CD4-positive, alpha-beta T cell treated with Interleukin-4 for 4 hours (primary cell): ENCODE measurements at places on chromosomes 5 and 9.

- no peak for DNase-seq
These were observed 41.9 kb upstream of the GLRX start for GRCh38 chr5:95864456-95864855.

DNA sequence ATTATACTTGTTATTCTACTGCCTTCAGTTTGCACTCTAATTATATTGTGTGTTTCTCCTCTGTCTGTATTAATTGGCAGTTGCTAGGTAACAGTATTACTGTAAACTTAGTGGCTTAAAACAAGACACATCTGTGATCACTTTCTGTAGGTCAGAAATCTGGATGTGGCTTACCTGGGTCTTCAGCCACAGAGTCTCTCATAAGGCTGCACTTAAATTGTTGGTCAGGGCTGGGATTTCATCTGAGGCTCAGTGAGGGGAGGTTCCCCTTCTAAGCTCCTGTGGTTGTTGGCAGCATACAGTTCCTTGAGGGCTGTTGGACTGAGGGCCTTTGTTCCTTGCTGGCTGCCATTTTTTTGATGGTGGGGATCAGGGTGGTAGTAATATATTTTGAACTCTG, 68.8 kb downstream of the SLC44A1 start:
- DNase-seq, result no peak

GRCh38 chr5:140131967-140132409, 6.3 kb downstream of the IGIP start:
- DNase-seq, result no peak

DNA sequence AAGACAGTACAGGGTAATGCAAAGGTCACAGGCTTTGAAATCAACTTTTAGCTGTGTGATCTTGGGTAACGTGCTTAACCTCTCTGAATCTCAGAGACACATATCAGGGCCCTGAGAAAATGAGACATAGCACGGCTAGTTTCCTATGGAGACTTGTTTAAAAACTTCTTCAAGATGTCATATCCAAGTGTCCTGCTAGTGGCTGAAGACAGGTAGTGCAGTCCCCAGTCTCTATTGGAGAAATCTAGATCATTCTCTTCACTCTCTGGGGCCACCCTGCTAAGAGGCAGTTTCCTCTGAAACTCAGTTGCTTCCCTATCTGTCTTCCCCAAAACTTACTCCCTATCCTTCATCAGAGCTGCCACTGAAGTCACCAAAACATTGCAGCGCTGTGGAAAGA, 30.3 kb upstream of the GRXCR2 start:
- no peak for DNase-seq

- no peak for DNase-seq
These were observed 28.3 kb upstream of the WWC1 start for GRCh38 chr5:168263121-168263520.

DNA sequence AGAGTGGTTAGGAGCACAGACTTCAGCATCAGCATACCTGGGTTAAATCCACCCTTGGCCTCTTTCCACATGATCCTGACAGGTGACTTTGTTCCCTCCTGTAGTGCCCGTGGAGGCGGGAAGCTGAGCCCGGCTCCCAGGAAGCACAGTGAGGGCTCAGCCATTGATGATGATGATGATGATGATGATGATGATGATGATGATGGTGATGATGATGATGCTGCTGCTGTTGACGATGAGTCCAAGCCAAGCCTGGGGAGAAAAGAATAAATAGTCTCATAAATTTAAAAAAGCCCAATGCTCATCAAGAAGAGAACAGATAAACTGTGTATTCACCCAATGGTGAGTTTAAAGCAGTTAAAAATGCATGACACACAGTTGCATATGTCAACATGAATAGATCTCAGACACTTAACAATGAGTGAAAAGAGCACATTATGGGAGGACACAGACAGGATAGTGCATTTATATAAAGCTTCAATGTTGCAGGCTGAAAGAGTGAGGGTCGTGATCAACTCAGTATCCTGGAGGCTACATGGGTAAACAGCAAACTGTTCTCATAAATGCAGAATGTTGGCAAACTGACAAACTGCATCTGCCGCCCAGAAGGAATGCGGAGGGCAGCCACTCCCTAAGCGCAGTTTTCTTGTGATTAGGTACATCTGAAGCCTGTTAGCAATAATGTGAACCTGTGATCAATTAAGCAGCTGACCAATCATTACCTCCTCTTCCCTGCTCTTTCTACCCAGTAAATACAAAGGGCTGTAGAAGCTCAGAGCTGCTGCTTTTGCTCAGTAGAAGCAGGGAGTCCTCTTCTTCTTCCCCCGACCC, 11.7 kb upstream of the CFAP157 start:
- DNase-seq, result no peak

- no peak for DNase-seq
These were observed 41.9 kb downstream of the HMGXB3 start for GRCh38 chr5:150042459-150042858.

GRCh38 chr5:130166839-130167490, 262.7 kb downstream of the CHSY3 start:
- no peak for DNase-seq

GRCh38 chr5:177312649-177313181, 1.0 kb upstream of the MXD3 start:
- DNase-seq, result no peak

GRCh38 chr9:135095470-135096407, 8.3 kb downstream of the OLFM1 start:
- DNase-seq, result no peak

DNA sequence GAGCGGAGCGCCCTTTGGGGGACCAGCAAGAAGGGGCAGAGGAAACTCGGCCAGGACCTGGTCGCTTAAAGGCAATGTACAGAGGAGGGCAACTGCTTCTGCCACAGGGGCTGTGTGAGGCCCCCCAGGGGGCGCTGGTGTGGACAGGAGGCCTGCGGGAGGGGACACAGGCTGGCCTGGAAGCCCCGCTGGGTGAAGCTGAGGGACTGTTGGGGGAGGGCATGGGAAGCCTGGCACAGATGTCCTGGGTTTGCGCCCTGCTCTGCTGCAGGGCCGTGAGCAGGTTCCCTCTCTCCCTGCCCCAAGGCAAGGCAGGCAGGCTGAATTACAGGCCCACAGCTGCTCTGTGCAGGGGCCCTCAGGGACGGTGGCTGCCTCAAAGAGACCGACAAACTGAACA, 5.4 kb downstream of the MED22 start:
- DNase-seq, result no peak

GRCh38 chr5:151896031-151896691, 28.5 kb downstream of the GLRA1 start:
- DNase-seq, result no peak

GRCh38 chr5:34857161-34857560, 18.2 kb downstream of the TTC23L start:
- no peak for DNase-seq

DNA sequence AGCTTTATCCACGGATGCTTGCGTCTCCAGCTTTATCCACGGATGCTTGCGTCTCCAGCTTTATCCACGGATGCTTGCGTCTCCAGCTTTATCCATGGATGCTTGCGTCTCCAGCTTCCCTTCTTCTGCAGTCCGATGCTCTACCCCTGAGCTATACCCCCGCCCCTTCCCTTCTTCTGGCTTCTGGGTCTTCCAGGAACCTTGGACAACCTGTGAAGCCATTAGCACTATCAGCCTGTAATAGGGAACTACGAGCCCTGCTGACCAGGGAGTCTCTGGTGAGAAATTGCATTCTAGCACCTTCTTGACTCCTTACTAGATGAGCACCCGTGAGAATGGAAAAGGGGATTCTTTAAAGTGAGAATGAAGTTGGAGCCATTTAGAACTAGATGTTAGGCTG, 39.1 kb upstream of the SH3PXD2B start:
- DNase-seq, result no peak

GRCh38 chr9:78306222-78307076, 9.5 kb downstream of the PSAT1 start:
- DNase-seq, result no peak

GRCh38 chr5:145925353-145925752, 11.0 kb upstream of the SH3RF2 start:
- DNase-seq, result no peak

DNA sequence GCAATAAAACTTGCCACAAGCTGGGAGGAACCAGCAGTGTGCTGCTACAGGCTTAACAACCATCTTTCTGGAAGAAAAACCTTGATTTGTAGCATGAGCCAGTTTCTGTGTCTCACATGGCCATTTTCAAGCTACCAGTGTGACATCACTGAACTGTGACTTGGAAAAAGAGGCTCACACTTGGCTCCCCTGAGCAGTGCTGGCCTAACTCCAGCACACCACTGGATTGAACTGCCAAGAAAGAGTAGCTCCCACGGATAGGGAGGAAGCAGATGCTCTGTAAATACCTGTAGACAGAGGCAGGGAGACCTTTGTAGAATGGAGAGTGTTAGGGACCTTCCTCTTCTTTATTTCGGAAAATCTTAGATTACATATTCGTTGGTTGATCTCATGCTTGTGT, 197.9 kb downstream of the SH3GL2 start:
- DNase-seq, result no peak
